ENCODE measurements at places on chromosomes 3 and 15.

DNA sequence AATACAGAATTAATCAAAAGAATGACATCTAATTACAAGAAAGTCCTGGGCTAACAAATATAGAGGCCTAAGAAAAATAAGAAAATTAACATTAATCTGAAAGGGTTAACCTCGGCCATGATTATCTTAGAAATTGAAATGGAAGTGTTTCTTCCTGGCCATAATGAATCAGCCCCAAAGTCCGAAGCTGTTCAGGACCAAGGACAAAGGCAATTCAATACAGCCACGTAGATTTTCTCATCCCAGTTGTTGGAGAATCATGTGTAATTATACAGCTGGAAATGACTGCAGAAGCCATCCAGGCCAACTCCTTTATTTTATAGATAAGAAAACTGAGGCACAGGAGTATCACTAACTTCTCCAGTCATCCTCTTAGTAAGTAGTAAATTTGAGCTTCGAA is 38.0 kb upstream of the GBE1 start:
- DNase-seq = no peak

- no peak for DNase-seq
Measured at GRCh38 chr3:161349529-161350312, 21.6 kb downstream of the SPTSSB start.

DNA sequence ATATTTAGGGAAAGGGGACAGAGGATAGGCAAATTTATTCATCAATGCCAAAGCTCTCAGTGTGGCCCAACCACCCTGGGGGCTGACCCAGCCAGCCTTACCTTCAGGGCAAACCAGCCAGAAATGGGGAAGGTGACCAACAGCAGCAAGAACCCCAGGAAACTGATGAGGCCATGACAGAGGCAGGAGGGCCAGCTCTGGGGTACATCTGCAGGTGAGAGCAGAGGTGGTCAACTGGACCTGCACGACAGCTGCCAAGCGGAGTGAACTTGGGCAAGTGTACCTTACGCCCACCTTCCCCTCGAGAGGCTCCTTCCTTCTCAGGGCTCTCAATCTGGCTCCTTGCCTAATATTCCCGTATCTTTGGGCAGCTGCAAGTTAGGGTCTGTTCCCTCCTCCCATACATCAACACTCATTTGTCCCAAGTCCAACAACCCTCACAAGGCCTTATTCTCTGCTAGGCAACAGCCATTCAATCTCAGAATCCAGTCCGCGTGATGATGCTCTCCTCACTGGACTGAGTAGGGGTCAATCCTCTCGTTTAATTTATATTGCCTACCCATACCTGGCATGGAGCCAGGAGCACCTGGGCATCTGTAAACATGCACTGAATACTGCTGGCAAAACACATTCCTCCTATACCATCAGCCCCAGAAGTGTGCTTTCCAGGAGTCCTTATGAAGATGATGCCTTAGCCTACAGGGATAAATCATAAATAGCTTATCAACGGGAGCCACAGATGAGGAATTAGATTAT is 1.7 kb downstream of the STOML1 start:
- DNase-seq = no peak

DNA sequence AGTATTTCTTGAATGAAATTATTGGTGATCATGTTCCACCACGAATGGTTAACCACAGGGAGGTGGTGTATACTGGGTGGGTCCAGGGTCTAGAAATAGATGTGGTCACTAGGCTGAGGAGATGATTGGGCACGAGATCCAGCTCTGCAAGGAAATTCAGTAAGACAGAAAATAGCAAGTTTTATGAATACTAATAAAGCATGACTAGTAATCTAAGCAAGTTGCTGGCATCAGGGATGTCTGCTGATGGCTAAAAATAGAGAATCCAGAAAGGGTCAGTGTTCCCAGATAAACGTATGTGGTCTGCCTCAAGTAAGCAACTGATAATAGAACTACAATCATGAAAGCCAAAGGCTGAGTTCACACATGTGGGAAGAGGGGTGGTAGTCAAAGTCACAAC is 108.3 kb upstream of the FRMD4B start:
- DNase-seq = no peak

DNA sequence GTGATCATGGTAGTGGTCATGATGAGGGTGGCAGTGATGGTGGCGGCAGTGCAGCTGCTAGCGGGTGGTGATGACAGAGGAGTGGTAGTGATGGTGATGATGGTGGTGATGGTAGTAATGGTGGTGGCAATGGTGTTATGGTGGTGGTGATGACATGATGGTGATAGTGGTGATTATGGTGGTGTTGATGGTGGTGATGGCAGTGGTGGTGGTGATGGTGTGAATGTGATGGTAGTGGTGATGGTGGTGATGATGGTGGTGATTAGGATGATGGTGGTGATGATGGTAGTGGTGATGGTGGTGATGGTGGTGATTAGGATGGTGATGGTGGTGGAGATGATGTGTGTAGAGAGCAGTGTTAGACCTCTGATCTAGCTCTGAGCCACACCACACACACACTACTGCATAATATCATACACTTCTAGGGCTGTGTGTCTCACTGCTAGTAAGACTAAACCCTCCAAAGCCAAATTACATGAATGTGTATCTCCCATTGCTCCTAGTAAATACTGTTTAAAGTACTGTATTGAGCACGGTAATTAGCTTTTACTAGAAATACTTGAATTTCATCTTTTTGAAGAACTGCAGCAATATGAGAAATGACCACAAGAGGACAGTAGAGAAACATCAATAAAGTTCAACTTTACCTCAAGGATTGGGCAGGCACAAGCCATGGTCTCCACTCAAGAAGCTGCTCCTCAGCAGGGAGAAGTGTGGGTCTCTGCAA is 28.8 kb downstream of the TMED3 start:
- DNase-seq = no peak

GRCh38 chr3:20218215-20218614 is 32.2 kb upstream of the SGO1 start:
- DNase-seq = no peak

- DNase-seq = no peak
Measured at GRCh38 chr3:150760431-150761200, 2.4 kb downstream of the SIAH2 start.
